ENCODE measurements at places on chromosomes 1 and 21.

DNA sequence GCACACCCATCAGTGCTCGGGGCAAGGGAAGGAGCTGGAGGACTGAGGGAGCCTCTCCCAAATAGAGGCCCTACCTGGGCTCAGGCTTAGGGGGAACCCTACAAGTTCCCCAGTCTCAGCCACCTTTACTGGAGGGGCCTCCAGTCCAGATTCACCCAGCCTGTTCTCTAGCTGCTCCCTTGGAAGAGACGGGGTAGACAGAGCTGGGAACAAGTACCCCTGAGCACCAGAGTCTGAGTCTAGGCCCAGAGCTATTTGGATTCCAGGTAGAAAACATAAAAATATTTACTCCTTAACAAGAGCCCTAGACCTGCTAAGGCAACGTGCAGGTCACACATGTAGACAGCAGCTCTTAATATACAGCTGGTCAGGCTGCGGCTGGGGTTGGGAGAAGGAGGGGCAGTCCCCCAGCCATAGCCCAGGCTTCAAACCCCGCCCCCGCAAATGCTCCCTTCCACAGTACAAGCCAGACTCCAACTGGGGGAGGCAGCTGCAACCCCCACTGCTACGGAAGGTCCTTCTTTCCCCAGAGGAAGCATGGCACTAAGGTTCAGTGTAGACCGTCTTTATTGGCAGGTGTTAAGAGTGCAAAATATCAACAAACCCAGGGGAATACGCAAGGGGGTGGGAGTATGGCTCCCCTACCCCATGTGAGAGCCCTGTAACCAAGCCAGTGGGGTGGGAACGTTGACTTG lies 8.0 kb downstream of the TENT5B start:
- no peak for DNase-seq

DNA sequence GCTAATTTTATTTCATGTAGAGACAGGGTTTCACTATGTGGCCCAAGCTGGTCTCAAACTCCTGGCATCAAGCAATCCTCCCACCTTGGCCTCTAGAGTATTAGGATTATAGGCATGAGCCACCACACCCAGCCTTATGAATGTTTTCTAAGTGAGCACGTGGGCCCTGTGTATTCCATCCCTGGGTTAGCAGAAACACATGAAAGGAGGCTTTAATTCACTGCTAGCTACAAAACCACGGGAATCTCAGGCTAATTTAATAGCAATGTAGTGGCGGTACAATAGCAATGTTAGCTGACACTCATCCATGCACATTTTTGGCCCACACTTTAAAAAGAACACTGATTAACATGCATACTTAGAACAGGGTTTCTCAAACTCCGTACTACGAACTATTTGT lies 32.0 kb downstream of the VTCN1 start:
- DNase-seq = peak; percentile 50

- no peak for DNase-seq
Measured at GRCh38 chr1:10759413-10760200, 36.8 kb downstream of the CASZ1 start.

DNA sequence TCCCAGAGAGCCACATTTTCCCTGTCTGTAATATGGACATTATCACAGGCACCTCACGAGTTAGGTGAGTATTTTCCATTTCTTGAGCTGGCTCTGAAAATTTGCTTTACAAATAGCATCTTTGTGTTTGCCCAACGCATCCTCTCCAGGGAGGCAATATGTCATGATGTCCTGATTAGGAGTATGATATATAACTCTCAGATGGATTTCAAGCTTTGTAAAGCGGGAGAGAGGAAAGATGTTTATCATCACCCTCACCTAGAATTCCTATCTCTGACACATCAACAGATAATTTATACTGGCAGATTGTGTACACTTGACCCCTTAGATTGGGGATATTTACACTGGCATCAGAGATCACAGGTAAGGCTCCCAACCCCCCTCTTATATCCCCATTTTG lies 730.7 kb upstream of the RGS18 start:
- no peak for DNase-seq

DNA sequence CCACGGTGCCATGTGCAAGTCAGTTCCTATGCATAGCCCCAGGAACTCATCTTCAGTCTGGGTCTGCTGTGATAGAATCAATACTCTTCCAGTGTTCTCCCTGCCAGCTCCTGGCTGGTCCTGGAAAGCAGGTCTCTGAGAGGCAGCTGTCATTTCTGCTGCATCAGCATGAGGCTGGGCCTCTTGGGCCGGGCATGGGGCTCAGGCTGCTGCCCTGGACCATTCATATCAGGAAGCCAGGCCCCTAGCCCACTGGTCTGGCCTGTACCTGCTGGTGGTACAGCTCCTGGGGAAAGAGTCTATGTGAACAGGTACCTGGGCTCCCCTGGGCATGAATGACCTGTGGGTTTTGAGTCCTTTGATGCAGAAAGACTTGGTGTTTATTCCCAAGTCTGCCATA lies 173.6 kb upstream of the CSF3R start:
- DNase-seq = no peak

- no peak for DNase-seq
Measured at GRCh38 chr1:243287123-243287460, 31.3 kb downstream of the SDCCAG8 start.

- no peak for DNase-seq
Measured at GRCh38 chr1:87689487-87689886, 360.8 kb downstream of the LMO4 start.

GRCh38 chr1:3752400-3752945 lies at the start of gene CCDC27:
TSS of gene CCDC27 (plus strand) at chr1:3752450. CDS start at chr1:3752482, 32 bp downstream.
- no peak for DNase-seq

DNA sequence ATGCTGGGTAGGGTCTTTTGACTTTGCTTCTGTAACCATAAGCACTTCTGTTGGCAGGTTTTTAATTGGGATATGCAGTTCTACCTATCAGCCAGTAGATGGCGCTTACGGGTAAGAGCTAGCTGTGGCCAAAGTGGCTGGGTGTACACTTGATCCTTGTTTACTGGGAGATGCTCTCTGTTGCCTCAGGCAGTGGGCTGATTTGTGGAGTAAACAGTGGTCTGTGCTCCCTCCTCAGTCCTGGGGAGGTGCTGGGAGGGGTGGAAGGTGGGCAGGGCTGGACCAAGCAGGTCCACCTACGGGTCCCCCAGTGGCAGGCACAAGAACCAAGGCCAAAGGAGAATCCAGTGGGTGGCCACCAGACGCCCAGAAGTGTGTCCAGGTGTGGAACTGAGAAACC lies 43.4 kb downstream of the RALGPS2 start:
- DNase-seq = no peak

- DNase-seq = no peak
Measured at GRCh38 chr21:41839387-41840000, 39.6 kb downstream of the PRDM15 start.

DNA sequence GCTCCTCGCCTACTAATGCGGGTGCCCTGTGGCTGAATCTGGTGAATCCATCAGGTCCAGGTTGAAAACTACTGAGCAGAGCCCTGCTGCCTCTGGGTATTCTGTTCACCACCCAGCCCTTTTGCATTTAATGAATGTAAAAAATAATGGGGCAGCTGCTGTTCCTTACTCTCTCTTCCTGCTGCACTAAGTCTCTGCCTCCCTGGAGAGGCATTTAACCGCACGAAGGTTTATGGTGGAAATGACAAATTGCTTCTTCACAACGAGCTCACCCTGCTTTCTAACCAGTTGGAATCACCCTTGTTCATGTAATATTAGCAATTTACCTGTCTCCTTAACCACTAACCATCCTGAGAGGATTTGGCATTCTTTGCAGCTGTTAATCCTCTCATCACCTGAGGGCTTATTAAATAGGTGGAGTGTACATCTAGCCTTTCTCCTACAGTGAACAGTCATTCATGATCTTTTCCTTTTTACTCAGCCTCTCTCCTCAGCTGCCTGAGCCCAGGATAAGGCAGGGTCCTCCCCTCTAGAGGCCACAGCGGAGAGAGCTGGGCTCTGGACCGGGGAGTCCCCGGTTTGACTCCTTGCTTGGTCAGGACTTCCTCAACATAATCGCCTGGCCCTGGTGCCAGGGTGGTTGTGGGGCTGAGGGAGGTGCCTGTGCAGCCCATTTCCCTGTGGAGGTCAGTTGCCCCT lies 97.6 kb downstream of the NOS1AP start:
- DNase-seq = no peak

DNA sequence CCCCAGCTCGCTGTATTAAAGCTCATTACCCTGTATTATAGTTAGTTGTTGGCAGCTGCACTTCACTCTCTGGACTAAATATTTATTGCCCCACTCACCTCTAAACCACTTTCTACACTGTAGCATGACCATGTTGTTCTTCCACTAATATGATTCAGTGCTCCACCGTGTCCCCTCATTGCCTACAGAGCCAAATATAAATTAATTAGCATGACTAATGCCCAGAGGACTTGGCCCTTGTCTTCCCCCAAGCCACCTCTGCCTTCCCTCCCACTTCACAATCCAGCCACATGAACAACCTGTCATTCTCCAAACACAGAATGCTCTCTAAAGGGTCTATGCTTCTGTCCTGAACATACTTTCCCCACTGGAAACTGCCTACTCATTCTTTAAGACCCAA lies 276.5 kb downstream of the PLPP3 start:
- DNase-seq = no peak

GRCh38 chr1:24822887-24823286 lies 77.6 kb downstream of the CLIC4 start:
- peak; percentile 65 for DNase-seq
